ENCODE measurements at places on chromosomes 6 and 20. TPM values are rescaled to one million over a fixed set of nuclear protein-coding genes. Genes with fewer than 3 reads are reported as not detected.

GRCh38 chr20:23050076-23050838 lies 785 bp upstream of the THBD start:
- DNase-seq = peak; percentile 8

DNA sequence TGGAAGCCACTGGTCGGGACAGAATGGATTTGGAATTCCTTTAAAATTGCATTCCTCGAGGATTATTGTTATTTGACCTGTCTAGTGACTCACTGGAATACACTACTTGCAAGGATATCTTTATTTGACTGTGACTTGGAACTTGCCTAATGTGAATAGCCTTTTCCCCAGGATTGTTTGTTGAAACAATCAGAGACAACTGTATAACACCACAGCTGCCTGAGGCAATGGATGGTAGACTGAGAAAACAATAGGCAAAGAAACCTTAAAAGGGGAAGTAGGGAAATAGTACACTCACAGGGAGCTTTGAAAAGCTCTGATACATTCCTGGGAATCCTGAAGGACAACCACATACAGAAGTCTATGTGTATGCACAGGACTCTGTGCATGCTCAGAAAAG lies 465.3 kb downstream of the BMP2 start:
- DNase-seq = no peak

The EDN3 gene
- 0.20 TPM for total RNA-seq

- DNase-seq = no peak
Observed at GRCh38 chr6:39173270-39173669, 56.0 kb downstream of the KCNK5 start.

DNA sequence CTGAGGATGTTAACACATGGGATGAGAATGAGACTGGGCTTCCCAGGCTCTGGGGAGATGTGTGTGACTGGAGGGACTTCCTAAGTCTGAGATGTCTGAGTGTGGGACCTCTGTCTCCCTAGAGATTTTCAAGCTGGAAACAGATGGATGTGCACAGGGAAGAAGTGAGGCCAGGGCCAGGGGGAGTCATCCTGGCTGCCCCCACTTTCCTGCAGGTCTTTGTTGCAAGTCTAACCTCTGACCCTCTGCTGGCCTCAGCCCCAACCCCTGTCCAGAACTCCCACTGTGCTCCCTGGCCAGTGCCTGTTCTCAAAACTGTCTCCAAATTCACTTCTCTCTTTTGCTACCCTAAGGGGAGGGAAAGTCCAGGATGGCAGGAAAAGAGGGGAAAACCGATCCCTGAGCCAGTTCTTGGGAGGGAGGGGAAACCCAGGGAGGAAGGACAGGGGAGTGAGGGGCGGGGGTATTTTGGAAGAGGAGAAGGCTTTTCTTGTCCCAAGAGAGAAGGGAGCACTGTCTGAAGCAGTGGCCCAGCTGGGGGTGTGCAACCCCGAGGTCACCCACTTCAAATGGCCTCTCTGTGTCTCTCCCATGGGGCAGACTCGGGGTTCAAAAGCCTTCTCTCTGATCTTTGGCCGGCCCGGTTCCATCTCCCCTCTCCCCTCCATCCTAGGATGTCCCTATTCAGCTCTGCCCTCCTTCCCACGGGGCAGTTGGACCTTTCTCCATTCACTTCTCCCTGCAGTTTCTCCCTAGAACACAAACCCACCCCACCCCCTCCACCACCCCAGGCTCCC lies 3.1 kb downstream of the PPP1R18 start:
- DNase-seq = no peak

DNA sequence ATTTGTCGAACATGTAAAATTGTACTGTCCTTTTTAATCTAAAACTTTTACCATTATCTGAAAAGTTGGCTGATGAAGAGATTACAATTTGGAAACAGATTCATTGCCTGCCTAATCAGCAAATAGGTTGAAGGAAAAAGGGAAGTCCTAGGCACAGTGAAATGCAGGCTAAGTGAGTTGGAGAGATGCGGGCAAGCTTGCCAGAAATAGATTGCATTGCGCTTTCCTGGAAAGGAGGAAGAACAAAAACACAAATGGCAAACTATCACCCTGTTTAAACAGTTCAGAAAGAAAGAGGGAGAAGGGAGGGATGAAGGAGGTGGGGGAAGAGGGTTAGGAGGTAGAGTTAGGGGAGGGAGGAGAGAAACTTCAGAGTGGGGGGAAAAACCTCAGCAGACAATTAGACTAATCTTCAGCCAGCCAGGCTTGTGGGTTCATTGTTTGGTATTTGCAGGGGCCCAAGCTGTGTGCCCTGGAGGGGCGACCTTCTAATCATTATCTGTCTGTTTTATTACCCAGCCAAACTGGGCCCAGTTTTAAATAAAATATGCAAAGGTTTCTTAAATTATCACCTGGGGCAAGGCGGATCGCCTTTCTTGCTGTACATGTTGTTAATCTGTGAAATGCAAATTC lies 465.2 kb downstream of the TFAP2B start:
- DNase-seq = no peak

DNA sequence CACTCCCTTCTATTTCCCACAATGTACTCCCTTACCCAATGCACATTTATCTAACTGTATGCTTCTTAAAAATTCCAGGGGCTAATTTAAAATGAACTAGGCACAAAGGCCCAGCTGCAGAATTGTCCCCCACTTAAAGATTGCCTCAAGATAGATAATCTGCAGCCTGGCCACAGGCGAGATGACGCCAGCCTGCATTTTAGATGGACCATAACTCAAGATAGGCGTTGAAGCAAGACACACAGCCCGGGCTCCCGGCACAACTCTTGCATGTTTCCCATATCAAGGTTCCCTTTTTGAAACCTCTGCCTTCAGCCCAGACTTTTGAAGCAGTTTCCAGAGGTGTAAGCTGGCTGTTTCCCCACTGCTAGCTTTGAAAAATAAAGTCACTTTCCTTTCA lies 3.2 kb upstream of the REPS1 start:
- DNase-seq = no peak

The PKHD1 gene
- 0.25 TPM for total RNA-seq

The ATXN1 gene
- total RNA-seq = 3.9 TPM

DNA sequence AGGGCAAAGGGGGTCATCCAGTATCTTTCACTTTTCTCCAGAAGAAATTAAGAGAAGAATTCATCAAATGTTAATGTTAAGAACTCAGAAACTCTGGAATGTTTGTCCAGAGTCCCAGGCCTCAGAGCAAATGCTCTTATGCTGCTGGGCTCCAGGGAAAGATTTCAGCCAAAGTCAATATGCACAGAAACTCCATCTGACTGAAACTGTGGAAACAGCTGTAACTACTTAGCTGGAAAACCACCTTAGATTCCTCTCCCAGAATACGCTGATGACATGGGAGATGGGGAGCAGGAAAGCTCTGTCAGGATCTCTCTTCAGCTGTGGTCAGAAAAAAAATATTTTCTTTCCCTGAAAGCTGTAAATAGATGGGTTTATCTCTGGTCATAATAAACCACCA lies 559.6 kb downstream of the RFPL4B start:
- no peak for DNase-seq

DNA sequence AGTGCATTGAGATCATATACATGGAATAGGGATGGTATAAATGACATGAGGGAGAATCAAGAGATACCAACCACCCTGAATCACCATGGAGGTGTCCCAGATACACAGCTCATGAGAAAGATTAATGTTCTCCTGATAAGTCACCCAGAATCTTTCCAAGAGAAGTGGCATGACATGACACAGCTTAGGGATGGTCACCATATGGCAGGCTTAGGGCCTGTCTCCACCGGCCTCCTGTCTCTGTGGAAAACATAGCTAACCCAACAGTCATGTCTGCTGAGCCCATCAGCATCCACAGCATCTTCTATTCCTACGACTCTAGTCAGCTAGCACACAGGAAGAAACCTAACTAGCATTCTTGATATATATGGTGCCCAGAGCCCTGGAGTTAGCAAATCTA lies 133.3 kb downstream of the IPCEF1 start:
- DNase-seq = no peak

- no peak for DNase-seq
Observed at GRCh38 chr6:31710523-31711219, 4.0 kb downstream of the LY6G6F start.

The KIAA0408 gene
- total RNA-seq = 40.7 TPM

- no peak for DNase-seq
Observed at GRCh38 chr20:5216663-5217062, 89.9 kb downstream of the CDS2 start.

DNA sequence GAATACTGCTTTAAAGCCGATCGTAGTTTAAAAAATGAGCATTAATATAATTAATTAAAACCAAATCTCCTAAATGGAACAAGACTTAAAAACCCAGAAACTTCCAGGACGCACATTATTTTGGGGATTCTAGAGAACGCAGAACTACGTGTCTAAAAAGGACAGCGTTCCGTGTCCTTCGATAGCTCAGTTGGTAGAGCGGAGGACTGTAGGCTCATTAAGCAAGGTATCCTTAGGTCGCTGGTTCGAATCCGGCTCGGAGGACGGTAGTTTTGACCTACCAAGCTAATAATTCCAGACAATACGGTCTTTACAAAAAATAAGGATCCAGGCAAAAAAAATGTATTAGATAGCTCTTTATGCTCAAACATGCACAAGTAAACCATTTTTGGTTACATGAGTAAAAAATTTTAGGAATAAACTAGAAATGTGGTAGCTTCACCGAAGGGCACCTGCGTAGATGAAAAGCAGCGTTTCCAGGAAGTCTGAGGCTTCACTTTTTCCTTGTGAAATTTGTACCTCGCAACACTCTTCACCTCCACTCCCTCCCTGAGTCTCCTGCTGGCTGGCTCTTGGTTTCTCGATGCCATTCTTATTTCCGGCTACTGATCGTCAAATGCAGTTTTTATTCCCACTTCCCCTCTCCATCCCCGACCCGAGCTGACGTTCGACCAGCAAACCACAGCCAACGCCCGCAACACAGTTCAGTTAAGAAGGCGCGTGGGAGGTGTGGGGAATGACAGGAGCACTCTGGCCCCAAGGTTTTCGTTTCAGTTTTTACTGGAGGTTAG lies 19.6 kb upstream of the ABT1 start:
- DNase-seq = peak; percentile 45

The TSPO2 gene
- not detected for total RNA-seq

GRCh38 chr20:20894753-20895152 lies 182.3 kb upstream of the RALGAPA2 start:
- no peak for DNase-seq

The RBBP8NL gene
- total RNA-seq = not detected

DNA sequence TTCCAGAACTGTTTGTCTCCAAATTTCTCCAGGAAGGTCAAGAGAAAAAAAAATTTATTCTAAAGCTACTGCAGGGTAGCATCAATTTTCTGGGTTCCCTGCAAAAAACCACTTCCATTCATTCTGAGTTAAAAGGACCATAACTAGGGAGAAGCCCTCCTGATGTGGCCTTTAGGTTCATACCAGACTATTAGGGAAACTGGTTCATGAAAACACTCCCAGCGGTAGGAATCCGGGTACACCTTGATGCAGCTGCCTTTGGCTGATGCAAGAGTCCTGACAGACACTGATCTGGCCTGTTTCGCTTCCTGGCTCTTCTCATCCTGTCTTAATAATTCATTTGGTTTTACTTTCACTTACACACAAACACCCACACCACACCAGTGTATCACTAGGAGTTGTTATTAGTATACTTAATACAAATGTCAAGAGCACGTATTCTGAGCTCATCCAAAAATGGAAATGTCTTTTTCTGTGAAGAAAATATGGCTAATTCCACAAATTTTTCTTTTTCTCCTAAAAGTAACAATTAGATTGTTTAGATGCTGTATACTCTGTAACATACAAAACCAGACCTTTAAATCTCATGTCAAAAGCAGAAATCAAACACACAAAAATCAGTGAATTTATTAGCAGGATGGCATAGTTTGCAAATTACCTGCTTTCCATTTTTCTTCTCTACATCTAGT lies 38.4 kb upstream of the ARHGAP18 start:
- DNase-seq = no peak

The PDE10A gene
- total RNA-seq = 26.2 TPM

- no peak for DNase-seq
Observed at GRCh38 chr6:27948237-27948636, 8.8 kb upstream of the OR2B6 start.

- DNase-seq = no peak
Observed at GRCh38 chr6:2919886-2920285, 16.8 kb upstream of the SERPINB9 start.

- DNase-seq = no peak
Observed at GRCh38 chr6:74656453-74656852, 549.4 kb downstream of the COL12A1 start.

DNA sequence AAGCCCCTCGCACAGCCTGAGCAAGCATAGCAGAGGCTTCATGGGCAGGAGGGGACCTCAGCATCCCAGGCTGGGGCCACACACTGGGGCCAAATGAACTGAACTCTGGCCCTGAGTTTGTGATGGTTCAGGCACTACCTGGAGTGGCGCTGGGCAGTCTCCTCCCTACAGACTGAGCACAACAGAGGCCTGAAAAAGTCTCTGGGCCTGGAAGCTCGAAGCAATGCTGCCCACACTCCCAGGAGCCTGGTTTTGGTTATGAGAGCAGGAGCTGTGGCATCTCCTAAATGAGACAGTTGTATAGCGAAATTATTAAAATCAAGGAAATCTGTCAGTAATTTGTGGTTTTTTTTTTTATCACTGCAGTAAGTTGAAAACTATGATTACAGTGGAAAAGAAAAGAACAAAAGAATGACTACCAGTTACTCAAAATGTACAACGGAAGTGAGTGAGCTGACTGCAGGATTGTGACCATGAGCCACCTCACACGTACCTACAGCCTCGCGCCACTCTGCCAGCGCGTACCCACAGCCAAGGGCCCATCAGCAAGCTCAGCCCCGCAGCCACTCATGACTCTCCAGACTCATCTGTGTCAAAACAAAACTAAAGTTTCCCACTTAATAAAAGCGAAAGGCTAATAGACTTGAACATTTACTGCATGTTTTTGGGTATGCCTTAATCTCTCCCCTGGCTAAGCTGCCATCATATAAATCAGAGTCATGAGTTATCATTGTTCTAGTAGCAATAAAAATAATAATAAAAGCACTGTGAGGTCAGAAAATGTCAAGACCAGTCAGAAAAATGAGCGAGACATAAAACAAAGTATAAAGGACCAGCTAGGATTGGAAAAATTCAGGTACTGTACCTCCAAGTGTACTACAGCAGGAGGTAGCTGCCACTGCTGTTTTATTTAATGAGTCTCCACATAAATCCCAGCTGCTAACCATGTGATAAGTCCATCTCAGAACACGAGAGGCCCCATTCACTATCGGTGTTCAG lies 177.0 kb downstream of the FOXC1 start:
- DNase-seq = no peak

DNA sequence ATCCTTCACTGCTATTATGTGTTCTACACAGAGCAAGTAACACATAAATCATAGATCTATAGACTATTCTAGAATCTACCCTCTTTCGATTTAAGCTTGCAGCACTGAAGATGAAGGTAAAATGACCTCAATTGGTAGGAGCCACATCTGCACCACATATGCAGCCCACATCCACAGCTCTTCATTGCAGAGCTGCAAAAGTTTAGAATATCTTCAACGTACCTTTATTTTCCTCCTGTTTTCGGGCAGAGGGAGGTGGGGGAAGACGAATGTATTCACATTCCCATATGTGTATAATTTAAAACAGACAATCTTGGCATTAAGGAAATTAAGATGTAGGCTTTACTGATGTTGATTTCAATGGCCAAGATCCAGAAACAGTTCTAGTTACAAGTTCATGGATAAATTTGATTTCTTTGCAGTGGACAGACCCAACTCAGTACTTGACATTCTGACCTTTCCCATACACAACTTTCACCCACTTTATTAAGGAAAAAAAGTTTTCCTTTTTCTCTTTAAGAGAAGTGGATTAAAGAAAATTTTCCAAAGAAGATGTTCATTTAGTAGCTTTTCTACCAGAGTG lies 14.0 kb downstream of the EPB41L2 start:
- no peak for DNase-seq

GRCh38 chr6:73157870-73158269 lies 67.4 kb downstream of the KHDC1L start:
- DNase-seq = no peak

The GATA5 gene
- not detected for total RNA-seq

The LY6G6C gene
- total RNA-seq = 1.2 TPM
